Frontal cortex (tissue), 4 donors: ENCODE measurements at places on chromosomes 4 and X.

- no peak for DNase-seq
These were observed 169.9 kb upstream of the RBPJ start for GRCh38 chr4:26150948-26151347.

GRCh38 chrX:123685232-123685631 is 47.6 kb downstream of the THOC2 start:
- no peak for DNase-seq

- no peak for DNase-seq
These were observed 17.2 kb upstream of the SPRY1 start for GRCh38 chr4:123379392-123379791.

DNA sequence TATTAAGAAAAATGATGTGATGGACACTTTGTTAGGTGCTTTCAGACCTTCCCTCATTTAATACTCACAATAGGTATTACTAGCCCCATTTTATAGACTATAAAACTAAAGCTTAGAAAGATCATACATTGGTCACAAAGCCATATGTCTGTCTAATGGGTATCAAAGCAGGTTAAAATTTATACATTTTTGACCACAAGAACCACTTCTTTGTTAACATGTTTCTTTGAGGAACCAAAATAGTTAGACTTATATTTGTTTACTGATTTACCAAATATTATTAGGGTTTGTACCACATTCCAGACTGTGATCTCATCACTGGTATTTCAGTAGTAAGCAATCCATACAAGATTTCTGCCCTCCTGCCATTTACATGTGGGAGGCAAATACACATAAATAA is 363.3 kb downstream of the NAF1 start:
- no peak for DNase-seq

- no peak for DNase-seq
These were observed 196.8 kb upstream of the ATP6AP2 start for GRCh38 chrX:40383969-40384368.

- peak; percentile 65 for DNase-seq
These were observed 17.8 kb downstream of the TRIM2 start for GRCh38 chr4:153221783-153222706.

- no peak for DNase-seq
These were observed 201.8 kb downstream of the SLC39A8 start for GRCh38 chr4:102143433-102143832.

GRCh38 chr4:26687728-26688127 is 103.8 kb downstream of the TBC1D19 start:
- DNase-seq: no peak

GRCh38 chr4:1323635-1324442 is 23.2 kb upstream of the UVSSA start:
- DNase-seq: no peak

DNA sequence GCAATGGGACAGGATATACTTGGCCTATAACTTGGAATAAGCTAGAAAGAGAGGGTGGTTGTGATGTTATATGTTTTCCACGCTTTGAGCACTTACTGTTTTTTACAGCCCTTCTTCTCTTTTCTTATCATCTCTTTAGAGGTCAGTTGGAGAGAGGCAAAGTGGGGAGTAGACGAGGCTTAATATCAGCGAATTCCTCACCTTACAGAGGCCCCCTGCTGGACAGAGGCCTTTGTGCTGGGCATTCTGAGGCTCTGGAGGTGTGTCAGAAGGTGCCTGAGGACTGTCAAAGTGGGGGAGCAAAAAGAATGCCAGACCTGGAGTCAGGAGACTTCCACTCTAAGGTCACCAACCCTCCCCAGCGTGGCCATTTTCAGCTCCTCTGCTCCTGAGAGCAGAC is 42.5 kb downstream of the MAMLD1 start:
- DNase-seq: no peak

GRCh38 chr4:8832113-8832915 is 39.3 kb downstream of the HMX1 start:
- DNase-seq: no peak

DNA sequence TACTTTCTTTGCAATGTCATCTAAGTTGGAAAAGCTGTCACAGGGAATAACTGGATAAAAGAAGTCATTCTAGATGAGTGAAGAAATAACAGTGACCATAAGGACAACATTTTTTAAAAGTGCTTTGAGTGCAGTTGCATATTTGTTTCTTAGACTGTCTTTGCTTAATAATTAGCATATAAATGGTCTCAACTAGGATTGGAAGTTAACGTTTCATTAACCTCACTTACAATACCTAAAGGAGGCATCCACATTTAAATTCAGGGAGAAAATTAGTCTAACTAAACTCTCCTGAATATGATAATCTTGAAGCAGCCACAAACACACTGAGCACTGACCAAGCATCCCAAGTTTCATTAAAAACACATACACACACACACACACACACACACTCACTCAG is 780.7 kb downstream of the PCDH18 start:
- DNase-seq: no peak

DNA sequence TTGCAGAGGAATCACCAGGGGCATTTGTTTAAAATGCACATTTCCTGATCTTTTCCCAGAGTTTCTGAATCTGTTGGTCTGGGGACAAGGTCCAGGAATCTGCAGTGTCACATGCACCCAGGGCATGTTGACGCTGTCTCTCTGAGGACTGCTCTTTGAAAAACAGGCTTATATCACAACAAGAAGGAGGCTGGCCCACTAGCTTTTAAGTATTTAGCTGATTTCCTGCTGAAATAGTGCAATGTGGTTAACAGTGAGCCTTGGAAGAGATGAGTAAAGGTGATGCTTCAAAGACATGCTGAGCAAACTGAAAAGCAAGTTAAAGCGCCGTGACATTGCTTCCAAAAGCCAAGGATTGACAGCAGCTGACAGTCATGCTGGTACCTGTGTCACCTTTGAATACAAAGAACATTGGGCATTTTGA is 18.6 kb upstream of the SEPSECS start:
- DNase-seq: no peak

DNA sequence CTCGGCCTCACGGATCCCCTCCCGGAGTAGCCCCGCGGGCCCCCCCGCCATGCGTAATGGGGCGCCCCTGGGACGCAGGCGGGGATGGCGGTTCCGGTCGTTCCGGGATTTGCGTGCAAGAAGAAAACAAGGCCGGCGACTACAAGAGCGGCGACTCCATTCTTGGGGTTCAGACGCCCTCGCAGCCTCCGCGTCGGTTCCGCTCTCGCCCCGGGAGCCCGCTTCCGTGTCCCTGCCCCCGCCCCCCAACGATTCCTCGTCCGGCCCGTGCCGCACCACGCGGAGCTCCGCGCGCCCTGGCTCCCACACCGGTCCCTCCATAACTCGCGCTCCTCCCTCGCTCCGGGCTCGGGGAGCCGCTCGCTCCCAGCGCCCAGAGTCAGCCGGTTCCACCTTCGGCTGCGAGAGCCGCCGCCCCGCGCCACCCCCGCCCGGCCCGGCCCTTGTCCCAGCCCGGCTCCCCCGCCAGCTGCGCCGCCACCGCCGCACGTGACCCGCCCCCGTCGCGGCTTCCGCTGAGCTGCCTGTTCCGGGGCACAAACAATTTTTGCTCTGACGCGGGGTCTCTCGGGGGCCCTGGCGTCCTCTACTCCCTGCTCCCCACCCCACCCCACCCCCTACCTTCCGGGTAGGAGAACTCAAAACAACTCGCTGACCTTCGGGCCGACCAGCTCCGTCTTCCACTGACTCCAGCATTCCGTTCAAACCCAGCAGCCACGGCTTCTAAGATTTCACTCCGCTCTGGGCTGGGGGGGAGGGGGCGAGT is 78.8 kb upstream of the BCOR start:
- DNase-seq: peak; percentile 69

- no peak for DNase-seq
These were observed 8.4 kb upstream of the MAB21L2 start for GRCh38 chr4:150573534-150573933.

DNA sequence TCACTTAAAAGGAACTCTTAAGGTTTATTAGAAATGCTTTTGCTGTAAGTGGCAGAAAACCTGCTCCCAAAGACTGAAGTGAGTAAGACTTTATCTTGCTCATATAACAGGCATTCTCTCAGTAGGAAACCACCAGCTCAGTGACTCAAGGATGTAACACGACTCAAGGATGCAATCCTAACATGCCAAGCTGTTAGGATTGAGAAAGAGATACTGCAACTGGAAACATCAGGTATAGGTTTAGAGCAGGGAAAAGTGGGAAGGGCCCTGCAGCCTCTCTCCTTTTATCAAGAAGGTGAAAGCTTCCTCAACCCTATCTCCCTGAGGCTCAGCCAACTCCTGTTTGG is 11.9 kb upstream of the SLC9A7 start:
- no peak for DNase-seq

GRCh38 chrX:10821293-10821692 is 200.9 kb upstream of the MID1 start:
- DNase-seq: no peak

- no peak for DNase-seq
These were observed 13.5 kb downstream of the DCHS2 start for GRCh38 chr4:154478128-154478527.

DNA sequence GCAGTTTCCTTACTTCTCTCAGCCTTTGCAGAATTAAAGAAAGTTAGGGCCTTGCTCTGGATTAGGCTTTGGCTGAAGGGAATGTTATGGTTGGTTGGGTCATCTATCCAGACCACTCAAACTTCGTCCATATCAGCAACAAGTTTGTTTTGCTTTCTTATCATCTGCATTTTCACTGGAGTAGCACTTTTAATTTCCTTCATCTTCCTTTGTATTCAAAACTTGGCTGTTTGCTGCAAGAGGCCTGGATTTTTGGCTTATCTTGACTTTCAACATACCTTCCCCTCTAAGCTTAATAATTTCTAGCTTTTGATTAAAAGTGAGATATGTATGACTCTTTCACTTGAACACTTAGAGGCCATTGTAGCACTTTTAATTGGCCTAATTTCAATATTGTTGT is 126.7 kb upstream of the CENPE start:
- no peak for DNase-seq

DNA sequence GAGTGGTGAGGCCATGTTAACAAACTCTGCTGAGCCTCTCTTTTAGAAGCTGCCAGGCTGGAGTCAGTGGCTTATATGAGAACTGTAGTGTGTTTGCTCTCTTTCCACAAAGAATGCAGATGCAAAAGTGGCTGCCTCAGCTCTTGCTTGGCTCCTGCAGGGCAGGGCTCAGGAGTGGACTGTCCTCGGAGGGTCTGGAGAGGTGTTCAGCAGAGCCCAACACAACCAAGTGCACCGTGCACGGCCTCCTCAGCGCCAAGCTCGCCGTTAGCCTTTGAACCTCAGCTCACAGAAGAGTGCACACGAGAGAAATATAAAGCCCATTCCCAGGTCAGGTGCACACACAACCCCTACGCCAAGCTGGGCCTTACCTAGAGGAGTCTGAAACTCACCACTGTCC is 82.8 kb downstream of the C4orf51 start:
- DNase-seq: no peak

DNA sequence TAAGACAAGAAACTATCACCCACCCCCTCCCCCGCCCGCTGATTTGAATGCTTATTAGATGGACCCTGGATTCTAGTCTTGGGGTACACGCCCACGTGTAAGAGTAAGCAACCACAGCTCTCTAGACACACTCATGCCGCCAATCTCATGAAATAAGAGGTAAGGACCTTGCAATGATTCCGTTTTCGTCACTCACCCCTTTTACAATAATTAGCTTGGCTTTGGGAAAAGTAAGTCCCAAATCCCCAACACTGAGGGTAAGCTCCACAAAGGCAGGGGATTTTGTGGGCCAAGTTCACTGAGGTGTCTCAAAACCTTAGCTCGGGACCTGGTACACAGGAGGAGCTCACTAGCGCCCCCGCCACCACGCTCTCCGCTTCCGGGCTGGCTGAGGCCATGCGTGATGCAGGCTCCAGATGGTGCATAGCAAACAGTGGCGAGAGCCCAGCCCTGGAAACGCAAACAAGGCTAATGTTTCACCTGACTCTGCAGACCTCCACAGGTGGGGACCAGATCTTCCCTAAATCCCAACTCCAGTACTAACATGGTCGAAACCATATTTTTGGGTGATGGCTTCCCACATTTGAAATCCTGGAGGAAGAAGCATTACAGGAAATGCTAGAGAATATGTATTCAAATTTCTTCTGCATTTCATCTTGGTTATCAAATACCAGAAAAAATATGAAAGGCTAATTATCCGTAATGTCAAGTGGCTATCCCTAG is 4.1 kb downstream of the PLAC8 start:
- peak; percentile 48 for DNase-seq

DNA sequence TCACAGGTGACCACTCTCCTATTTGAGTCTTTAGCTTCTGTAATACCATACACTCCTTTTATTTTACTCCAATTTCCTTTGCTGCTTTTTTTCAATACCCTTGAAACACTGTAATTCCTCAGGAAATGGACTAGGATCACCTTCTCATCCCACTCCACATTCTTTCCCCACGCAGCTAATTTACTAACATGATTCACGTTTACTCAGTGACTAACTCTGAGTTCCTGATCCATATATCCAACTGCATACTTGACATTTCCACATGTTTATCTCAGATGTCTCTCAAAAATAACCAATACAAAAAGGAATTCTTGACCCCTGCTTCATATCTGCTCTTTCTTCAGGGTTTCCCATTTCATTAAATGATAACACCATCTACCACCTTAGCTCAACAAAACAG is 19.9 kb downstream of the RPS6KA6 start:
- DNase-seq: no peak

- no peak for DNase-seq
These were observed 38.1 kb downstream of the PNPLA4 start for GRCh38 chrX:7889135-7889534.

- no peak for DNase-seq
These were observed 118.4 kb downstream of the COL25A1 start for GRCh38 chr4:109183931-109184490.

GRCh38 chr4:60709061-60709460 is 491.1 kb upstream of the ADGRL3 start:
- DNase-seq: no peak

- no peak for DNase-seq
These were observed 729 bp downstream of the GSX2 start for GRCh38 chr4:54100595-54101189.

DNA sequence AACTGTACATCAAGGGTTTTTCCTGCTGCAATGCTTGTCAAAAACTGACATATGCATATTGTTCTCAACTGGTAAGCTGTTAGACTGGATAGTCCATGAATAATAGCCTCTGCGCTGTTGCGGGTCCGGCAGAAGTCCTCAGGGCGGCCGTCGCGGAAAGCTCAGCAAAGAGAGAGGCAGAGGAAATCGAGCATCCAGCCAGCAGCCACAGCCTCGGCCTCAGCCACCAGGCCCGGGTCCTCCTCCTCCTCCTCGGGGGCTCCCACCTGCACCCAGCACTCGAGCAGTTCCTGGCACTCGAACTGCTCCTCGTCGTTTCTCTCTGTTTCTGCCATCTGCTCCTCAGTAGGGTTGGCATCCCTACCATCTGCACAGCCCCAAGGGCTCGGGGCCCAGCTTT is 53.7 kb downstream of the UPRT start:
- DNase-seq: no peak

DNA sequence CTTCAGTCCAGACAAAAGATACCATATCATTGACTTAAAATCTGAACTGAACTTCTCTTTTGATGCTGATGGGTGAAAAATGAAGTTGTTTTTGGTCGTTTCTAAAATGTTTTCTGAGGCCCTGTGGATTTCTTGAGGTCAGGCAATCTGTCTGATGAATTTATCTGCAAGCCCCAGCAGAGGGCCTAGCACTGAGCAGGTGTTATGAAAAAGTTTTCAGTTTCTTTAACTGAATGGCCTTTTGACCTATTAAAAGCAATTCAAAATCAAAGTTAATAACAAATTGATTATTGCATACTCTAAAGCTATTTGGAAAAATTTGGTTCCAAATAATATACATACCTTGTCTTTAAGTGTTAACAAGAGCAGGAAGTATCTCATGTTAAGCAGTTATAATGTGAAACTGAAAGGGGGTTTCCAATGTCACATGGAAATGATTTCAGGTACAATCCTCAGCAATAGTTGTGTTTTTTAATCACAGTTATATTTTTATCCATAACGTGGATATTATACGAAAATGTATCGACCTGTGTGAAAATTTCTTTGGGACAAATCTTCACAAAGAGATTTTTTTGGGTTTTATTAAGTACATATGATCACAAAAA is 285.0 kb downstream of the SPANXN1 start:
- DNase-seq: no peak
